Globus pallidus (tissue), 1 donor: ENCODE measurements at places on chromosomes 5 and 9.
A peak's percentile ranks its signal among the peaks of the same experiment; 100 is the strongest.

- peak; percentile 61 for DNase-seq
These were observed 6.5 kb upstream of the FBXO10 start for GRCh38 chr9:37582548-37583157.

DNA sequence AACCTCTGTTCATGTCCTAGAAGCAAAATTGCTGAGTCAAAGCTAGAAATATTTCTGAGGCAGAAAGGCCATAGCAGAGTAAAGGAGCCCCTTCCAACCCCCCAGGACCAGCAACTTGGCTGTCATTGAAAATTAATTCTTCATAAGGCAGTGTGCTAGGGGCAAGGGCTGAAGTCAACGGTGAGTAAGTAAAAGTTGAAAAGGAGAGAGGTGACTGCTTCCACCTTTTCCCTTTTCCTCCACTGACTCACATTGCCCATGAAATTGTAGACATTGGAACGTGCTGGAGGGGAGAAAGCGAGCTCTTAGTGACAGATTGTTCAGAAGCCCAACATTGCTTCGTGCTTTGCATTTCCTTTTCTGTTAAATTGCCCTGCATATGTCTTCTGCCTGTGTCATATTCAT, 19.1 kb downstream of the GLRA1 start:
- no peak for DNase-seq

DNA sequence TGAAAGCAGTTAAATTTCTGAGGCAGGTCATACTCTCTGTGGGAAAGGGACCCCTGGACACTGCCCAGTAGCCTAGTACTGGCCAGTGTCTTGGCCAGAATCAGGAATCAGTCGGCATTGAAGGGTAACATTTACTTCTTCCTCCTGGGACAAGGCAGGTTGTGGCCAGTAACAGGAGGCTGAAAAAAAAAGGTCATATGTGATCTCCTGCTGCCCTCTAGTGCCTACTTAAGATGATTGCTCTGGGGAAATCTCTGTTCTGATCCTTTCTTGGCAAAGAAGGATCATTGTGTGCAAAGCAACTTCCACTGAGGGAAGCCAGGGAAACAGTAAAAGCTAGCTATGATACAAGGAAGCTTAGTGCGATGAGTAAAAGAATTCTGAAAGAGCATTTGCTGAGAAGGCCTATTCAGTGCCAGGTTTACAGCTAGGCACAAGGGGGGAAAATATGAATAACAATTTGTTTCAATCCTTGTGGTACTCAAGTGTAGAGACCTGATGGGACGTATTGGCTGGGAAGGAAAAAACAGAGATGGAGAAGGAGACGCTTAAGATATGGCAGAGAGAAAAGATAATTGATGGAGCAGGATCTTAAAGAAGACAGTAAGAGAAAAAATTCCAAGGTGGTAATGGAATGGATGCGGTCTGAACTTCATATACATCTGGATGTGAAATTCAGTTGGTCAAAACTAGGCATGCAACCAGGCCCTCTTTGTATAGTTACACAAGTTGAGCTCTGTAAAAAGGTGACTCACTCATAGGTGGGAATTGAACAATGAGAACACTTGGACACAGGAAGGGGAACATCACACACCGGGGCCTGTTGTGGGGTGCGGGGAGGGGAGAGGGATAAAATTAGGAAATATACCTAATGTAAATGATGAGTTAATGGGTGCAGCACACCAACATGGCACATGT, 25.8 kb upstream of the TRIM32 start:
- peak; percentile 71 for DNase-seq

GRCh38 chr5:142182840-142183239, 74.3 kb downstream of the NDFIP1 start:
- DNase-seq = no peak

DNA sequence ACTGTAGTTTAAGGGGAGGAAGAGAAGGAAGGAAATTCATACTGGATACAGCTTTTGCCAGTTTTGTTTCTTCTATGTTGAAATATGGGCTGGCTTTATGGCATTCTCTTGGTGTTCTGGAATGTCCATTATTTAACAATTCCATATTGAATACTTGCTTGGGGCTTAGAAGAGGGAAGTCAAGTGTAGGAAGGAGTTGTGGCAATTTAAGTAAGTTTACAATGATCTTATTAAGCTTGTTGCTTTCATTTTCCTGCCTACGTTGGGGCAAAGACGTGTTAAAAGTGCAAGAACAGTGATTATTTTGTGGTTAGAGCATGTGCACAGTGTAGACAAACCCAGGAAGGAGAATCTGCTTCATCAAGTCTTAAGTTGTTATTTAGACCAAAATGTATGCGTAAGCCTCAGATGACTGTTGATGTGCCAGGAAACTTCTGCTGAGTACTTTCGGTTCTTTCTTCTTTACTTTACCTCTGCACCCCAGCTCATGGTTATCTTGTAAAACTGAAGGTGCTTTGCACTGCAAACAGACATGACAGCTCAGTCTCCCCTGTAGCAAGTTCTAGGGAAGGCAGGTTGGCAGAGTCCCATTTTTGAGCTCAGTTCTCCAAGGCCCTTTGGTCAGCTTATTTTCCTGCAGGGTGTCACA, 75.8 kb downstream of the F2RL2 start:
- no peak for DNase-seq

DNA sequence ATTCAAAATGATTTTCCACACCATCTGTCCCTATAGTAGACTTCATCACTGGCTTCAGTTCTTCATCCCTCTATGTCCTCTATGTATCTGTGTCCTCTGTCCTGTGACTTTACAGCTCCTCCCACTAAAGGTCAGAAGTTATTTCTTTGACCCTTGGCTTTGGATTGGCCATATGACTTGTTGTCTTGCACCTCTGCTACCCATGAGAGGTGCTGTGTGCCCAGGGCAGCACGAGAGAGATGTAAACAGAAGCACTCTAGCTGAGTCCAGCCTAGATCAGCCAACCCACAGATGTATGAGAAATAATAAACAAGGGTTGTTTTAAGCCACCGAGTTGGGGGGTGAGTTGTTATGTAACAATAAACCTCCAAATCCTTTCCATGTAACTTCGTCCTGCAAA, 63.4 kb upstream of the ENTREP1 start:
- no peak for DNase-seq

GRCh38 chr5:158388021-158388420, 529.1 kb upstream of the CLINT1 start:
- no peak for DNase-seq

DNA sequence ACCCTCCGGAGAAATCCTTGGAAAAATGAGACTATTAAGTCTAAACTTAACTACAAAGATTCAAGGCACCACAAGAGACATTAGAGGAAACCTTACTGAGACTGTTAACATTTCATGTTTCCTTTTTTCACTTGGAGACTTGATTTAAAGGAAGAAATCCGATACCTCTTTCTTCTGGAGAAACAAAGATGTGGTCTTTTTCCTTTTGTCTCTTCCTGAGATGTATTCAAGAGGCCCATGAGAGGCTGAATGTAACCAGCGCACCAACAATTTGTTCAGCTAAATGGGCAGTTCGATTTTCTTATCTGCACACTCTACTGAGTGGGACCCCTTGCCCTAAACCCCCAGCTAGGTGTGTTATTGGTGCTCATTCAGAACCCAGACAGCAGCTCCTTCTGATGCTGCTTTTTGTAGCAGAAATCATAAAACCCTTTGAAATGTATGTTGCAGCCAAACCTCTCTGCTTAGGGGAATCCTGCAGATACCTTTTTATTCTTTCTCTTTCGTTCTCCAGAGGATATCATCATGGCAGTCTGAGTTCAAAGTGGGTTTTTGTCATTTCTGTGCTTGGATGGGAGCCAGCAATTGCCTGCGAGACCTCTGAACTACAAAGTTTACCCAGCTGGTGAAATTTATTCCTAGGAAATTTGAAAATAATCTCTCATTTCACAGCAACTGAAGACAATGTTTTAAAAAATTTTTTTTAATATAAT, 41.9 kb upstream of the ACTBL2 start:
- no peak for DNase-seq

DNA sequence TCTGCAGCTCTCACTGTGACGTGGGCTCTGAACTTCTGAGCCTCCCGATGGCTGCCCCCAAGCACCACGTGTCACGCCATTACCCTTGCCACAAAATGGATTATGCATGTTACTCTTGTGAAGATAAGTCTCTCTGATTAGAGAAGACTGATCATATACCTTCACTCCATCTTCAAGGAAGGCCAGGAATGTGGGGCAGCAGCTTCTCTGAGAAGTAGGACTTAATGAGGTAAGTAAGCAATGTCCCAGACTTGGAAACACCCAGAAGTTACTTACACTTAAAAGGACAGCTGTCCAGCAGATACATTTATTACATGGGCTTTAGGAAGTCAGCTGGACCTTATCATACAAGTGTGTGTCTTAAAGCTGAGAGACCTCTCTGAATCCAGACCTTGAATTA, 155.0 kb downstream of the FGF1 start:
- DNase-seq = no peak

- no peak for DNase-seq
These were observed 851.9 kb downstream of the NR2F1-AS1 start for GRCh38 chr5:92729088-92729487.

DNA sequence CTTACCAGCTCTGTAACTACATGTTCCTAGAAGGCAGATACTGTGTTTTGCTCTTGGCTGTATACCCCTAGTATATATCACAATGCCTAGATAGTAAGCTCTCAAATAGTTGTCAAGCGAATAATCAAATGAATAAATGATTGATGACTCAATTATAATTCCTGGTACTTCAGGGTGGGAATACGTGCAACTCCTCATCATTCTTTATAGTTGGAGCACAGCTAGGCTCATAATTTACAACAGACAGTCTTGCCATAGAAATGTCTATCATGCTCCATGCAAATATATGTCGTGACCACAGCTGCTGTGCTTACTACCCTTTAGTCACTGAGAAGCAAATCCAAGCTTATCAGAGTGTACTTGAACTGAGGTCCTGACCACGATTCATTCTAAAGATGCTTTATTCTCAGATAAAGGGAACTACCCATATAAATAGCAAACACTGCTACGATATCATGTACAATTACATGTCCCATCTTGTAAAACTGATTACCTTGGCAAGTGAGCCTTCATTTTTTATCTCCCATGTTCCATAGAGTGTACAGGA, 52.1 kb downstream of the STRBP start:
- no peak for DNase-seq

GRCh38 chr5:64497386-64497785, 8.4 kb upstream of the RGS7BP start:
- DNase-seq = no peak

- DNase-seq = no peak
These were observed 88.5 kb upstream of the TXNDC8 start for GRCh38 chr9:110426052-110426709.

DNA sequence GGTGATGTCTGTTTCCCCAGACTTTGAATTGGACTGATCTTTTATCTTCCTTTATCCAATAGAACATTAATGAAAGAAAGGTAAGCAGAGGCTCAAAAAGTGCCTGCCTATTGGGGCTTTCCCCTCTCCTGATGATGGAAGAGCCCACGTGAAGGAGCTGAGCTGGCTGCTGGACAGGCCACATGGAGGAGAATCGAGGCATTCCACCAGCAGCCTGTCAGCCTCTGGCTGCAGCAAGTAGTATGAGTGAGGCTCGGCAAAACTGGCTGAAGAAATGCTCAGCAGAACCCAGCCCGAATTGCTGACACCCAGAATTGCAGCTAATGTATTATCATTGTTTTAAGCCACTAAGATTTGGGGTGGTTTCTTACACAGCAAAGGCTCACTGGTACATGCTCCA, 66.5 kb upstream of the STC2 start:
- DNase-seq = no peak

GRCh38 chr5:153530357-153531143, 40.1 kb downstream of the GRIA1 start:
- no peak for DNase-seq

GRCh38 chr9:106892632-106893031, 29.7 kb downstream of the ZNF462 start:
- no peak for DNase-seq

- no peak for DNase-seq
These were observed 200.8 kb downstream of the SMARCA2 start for GRCh38 chr9:2215921-2216441.

GRCh38 chr5:5140479-5141338, 579 bp downstream of the ADAMTS16 start:
- DNase-seq = no peak

- no peak for DNase-seq
These were observed 3.5 kb upstream of the BASP1 start for GRCh38 chr5:17213938-17214337.

DNA sequence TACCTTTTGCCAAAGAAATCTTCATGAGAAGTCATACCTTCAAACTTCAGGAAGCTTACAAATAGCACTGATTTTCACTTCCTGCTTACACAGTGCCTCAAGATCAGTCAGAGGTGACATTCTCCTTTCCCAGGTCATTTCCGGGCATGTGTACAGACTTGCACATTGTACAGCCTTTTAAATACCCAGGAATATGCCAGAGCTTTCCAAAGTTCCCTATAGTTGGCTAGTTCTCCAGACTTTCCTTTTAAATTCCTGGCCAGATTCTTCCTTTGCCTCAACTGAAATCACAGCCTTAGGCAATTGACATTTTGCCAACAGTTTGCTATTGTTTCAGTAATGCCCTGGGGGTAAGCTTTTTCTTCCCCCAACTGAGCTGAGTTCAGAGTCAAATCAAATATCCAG, 47.2 kb downstream of the RFX3 start:
- DNase-seq = no peak

GRCh38 chr9:108272349-108272899, 583.4 kb downstream of the ACTL7B start:
- DNase-seq = peak; percentile 68

DNA sequence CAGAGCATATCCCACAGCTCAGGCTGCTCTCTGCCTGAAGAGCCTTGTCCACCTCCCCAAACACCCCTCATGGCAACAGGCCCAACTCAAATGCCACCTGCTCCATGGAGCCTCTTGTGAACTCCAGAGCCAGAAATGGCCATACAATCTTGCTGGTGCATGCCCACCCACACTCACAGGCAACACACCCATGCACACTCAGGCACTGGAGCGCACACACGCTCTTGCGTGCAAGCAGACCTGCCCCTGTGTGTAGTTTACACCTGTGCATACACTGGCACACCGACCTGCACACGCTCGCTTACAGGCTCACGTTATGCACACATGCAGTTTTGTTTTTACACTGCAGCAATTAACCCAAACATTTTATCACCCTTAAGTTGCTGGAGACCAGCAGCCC, 40.0 kb downstream of the HRH2 start:
- DNase-seq = no peak

DNA sequence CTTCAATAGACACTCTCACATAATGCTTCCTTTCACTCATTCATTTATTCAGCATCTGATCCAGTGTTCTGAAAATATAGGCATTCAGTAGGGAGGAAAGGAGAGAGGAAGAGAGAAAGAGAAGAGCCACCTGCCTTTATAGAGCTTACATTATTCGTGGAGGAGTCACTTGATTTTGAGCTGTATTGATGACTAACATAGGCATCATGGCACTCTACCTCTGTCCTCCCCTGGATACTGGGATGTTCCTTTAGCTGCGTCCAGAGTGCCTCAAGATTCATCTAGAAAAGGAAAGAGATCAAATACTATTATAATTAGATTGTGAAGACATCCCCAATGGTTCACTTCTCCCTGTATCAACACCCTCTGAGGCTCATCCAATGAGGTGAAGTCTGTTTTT, 345.1 kb downstream of the SPATA31D1 start:
- no peak for DNase-seq
